ENCODE measurements at places on chromosomes 6 and 20.
A peak's percentile ranks its signal among the peaks of the same experiment; 100 is the strongest.

GRCh38 chr6:8234321-8234720 is 132.0 kb upstream of the EEF1E1 start:
- DNase-seq = no peak

- no peak for DNase-seq
Measured at GRCh38 chr6:122722746-122723145, 56.8 kb upstream of the FABP7 start.

DNA sequence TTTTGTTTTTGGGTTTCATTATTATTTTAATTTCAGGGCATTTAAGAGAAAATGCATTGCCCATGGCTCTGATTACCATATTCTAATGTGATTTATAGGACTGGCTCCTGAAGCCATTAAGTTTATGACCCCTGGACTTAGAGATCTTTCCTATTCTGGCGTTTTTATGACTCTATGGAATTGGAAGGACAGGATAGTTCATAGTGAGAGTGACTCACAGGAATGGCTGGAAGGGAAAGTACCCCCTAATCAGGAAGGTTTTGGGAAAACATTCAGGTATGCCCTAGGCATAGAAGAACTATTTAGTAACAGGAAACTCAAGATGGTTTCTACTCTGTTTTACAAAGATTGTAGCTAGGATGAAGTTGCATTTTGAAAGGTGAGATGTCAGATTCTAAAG is 108.6 kb upstream of the SLC2A12 start:
- no peak for DNase-seq

DNA sequence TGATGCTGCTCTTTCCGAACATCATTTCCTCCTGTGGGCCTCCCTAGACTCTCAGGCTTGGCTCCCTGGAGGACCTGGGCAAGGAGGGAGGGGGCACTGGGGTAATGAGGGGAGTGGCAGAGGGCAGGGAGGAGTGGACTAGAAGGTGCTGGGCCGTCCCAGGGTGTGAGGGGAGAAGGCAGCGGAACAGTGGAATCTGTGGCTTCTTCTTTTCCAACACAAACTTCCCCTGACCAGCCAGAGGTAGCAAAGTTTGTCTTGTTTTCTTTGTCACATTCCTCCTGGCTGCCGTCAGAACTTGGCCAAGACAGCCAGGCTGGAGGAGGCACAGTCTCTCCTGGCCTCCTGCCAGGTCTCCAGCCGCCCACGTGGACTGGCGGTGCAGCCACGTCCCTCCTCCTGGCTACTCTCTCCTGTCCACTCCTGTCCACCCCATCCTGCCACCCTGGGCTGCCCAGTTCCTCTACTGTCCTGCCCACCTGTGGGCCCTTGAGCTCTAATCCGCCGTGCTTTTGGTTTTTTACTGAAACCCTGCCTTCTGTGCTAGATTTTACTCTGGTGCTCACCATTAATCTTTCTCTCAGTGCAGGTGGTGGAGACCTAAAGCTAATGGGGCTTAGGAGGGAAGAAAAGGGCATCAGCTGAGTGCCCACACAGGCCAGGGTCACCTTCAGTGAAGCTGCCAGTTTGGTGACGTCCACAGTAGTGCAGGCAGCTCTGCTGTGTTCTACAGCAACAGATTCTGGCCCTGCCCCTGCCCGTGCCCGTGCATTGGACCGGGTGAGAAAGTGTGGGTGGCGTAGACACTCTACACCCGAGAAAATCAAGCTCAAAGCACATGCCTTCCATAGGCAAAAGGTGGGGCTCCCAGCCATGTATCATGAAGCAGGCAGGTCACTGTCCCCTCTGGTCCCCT is 2.8 kb upstream of the CDSN start:
- no peak for DNase-seq

- no peak for DNase-seq
Measured at GRCh38 chr6:134948691-134949090, 1.2 kb downstream of the ALDH8A1 start.

GRCh38 chr6:159682295-159682694 is 10.7 kb downstream of the SOD2 start:
- DNase-seq = no peak

DNA sequence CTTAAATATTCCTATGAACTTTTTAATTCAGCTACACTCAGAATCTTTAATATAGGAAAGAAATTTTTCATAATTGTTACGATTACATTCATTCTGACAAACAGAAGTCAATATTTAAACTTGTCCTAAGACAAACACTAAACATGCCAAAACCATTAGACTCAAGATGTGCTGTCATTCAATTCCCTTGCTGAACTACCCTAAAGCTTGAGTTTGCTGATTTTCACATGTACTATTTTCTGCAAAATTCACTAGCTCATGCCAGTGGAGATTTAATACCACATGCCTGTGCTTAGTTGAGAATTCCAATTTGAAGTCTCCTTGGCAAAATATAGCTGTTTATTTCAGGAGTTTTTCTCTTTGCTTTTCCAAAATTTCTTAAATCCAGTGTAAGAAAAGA is 448.0 kb downstream of the COL12A1 start:
- DNase-seq = no peak

- no peak for DNase-seq
Measured at GRCh38 chr6:130862370-130862769, 35.2 kb downstream of the SMLR1 start.

- DNase-seq = no peak
Measured at GRCh38 chr6:111757342-111757741, 115.9 kb downstream of the FYN start.

- DNase-seq = no peak
Measured at GRCh38 chr6:17347012-17347411, 46.4 kb upstream of the CAP2 start.

DNA sequence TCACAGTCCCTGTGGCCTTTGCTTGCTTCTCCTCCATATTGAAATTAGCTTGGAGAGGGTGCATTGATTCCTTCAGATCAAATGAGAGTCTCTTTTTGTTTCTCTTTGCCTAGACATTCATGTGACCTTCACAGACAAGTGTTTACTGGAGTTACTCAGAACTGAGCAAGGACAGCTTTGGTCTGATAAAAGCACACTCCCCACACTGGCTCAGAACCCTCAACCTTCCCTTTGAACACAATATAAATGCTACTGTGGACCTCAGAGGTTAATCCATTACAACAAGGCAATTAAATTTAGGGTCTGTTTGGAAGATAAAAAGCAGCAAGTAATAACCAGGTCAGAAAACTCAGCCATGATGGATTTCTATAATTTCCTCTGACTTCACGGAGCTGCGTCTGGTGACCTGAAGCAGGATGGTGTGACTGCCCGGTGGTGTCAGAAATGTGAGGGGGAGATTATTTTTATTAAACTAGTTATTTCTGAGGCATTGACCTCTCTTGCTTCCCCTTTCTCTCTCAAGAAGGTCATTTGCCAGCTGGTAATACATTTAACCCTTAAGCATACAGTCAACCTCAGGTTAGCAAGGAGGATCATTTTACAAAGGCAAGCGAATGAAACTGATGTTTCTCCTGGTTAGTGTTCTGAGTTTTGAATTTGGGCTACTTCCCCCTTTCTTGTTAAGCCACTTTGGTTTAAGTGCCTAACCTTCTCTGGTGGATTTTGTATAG is 208.2 kb downstream of the CLIC5 start:
- DNase-seq = no peak

DNA sequence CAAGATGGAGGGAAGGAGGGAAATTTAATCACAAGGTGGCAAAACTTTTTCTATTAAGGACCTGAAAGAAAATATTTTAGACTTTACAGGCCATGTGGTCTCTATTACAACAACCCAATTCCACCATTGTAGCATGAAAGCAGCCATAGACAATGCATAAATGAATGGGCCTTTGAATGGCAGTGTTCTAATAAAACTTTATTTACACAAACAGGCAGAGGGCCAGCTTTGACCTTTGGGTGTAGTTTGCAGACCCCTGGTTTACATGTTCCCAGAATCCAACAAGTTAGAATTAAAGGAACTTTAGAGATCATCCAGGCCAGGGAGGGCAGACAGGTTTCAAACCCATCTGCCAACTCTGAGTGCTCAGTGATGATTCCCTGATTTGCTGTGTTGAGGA is 95.2 kb downstream of the BANF2 start:
- DNase-seq = no peak

DNA sequence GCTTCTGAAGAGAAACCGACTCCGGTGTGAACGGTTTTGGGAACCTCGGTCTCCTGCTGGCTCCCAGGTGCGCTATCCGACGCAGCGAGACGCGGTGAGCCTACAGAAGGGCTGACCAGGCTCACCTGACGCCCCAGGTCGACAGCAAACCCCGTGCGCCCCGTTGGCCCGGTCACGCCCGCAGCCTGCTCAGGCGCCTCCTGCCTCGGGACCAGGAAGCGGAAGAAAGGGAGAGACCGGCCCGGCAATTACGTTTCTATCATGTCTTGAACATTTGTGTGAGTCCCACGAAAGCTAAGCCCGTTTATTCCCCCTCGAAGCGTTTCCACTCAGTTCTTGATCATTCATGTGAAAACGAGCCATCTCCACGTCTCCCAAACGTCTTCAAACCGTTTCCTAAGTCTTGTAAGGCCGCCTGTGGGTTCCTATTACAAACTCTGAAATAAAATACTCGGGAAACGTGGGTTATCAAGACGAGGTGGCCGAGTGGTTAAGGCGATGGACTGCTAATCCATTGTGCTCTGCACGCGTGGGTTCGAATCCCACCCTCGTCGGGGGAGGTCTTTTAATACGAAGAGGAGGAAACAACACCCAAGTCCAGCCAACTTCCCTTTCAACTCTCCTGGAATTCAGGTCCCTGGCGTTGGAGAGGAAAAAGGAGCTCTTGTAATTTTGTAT is 150.5 kb upstream of the PRSS16 start:
- DNase-seq = no peak

- peak; percentile 55 for DNase-seq
Measured at GRCh38 chr6:72580281-72580940, 41.5 kb upstream of the KCNQ5 start.

GRCh38 chr20:45911486-45912343 is at the start of gene PLTP:
PLTP (minus strand) TSS chr20:45912155; CDS start chr20:45911452, 703 bp downstream.
- DNase-seq = no peak

- DNase-seq = no peak
Measured at GRCh38 chr20:43863821-43864544, 50.7 kb upstream of the TOX2 start.

DNA sequence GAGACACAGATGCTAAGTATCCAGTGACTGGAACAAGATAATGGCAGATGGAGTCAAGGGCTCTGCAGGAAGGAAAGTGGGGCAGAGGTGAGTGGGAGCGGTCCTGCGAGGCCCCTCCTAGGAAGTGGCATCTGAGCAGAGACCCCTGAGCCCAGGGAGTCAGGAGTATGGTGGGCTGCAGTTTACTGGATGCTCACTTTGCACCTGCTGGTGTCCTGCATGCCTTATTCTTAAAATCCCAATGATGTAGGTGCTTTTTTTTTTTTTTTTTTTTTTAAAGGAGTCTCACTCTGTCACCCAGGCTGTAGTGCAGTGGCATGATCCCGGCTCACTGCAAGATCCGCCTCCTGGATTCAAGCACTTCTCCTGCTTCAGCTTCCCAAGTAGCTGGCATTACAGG is 5.6 kb downstream of the CEBPB start:
- no peak for DNase-seq

GRCh38 chr20:61938839-61939690 is 126.6 kb downstream of the TAF4 start:
- DNase-seq = no peak

DNA sequence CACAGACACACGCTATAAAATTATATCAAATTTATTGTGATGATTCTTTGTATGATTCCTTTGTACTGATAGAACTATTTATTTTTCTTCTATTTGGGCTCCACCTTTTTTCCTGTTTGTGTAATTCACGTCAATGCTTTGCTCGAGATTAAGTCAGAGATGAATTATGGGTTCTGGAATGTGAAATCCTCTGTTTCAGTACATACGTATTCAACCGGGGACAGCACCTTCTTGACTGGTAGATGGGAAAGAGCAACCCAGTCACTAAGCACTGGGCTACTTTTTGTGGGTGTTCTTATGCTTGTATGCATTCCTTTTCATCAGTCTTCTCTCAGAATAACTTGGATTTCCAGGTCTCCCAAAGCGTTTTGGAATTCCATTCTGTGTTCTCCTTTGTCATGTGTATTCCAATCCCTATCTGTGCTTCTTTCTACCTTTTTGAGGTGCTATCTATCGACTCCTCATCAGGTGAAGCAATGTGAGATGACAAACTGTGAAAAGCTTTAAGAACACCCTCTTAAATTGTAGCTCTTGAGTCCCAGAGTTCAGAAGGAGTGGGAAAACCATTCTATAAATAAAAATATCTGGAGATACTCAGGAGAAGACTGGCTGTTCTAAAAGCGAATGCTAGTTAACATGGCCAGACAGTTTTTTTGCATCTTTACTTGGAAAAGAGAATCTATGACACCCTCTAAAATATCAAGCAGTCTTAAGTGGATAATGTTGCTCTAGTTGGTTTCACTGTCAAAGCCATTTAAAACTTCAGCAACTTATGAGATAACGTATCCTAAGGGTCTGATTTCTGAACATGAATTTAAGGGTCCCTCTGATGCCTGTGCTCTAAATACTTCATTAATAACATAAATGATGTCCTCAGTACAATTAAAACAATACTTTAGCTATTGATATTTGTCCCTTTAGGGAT is 197.7 kb upstream of the PREP start:
- DNase-seq = no peak

DNA sequence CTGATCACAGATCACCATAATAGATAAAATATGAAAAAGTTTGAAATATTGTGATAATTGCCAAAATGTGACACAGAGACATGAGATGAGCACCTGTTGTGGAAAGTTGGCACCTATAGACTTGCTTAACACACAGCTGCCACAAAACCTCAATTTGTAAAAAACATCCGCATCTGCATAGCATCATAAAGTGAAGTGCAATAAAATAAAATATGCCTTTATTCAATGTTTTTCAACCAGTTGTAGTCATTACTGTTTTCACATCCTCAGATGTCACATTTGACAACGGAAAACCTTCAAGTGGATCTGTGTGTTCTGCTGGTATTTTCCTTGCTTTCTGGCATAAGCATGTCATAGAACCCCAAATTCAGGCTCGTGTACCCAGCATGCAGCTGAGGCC is 50.2 kb upstream of the IFNGR1 start:
- DNase-seq = no peak

DNA sequence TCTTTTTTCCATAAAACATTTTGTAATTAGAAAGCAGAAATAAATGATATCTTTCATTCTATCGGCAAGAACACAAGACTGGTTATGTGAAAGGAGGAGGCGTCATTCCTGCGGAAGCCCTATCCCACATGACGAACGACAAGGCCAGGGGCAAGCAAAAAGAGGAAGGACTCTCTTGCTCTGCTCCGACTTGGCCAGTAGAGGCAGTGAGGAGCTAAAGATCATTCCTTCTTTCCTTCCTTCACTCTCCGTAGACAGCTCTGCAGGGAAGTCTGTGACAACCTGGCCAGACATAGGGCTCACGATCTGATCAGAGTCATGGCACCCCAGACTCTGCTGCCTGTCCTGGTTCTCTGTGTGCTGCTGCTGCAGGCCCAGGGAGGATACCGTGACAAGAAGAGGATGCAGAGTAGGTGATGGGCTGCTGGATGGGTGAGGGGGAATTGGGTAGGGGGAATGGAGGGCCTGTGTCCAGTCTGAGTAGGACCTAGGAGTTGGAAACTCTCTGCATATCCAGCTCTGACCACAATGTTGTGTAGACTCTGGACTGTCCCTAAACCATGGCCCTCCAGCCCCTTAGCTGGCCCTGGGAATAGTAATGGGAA is at the start of gene WFDC10A:
Gene WFDC10A, plus strand, starts transcription at position 244 of the 605 bp plus-strand sequence. Its CDS starts 75 bp downstream, at position 319.
- DNase-seq = no peak
